Fibroblast of the aortic adventitia (primary cell): ENCODE measurements at places on chromosomes 7 and 10.

- no peak for DNase-seq
These were observed 208.2 kb upstream of the PRKCQ start for GRCh38 chr10:6788231-6788630.

DNA sequence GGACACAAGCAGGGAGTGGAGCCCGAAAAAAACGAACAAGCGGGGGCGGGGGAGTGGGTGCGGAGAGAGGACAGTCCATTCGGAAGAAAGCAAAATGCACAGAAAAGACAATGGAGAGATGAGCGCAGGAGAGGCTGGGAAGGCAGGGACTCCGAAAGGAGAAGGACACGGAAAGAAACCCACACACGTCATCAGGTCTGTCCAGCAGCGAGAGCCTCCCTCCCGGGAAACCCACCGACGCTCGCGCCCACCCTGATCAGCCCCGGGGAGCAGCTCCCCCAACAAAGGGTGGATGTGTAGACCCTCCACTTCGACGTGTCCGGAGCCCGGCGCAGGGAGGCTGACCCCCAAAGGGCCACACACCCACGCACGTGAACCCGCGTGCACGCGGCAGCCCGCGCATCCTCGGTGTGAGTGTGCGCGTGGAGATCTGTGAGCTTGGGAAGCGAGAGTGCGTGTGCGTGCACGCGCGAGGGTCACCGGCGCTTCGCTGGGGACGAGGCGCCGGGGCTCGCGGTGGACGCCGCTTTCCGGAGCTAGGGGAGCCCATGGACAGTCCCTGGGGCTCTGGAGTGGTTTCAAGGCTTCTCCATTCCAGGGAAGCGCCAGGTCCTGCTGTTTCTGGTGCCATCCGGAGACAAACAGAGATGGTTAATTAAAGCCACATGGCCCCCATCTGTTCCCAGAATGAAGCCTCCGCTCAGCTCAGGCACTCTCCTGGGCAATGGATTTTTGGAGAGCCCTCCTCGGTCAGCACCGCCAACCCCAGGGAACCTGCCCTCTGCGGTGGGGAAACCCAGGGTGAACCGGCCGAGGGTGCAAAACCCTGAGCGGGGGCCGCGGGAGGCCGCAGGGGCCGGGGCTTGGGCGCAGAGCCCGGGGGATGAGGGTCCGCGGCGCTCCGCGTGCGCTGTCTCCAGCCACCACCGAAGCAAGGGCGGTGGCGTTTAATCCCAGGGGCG lies 916 bp downstream of the LAMB1 start:
- DNase-seq, result peak; percentile 53

DNA sequence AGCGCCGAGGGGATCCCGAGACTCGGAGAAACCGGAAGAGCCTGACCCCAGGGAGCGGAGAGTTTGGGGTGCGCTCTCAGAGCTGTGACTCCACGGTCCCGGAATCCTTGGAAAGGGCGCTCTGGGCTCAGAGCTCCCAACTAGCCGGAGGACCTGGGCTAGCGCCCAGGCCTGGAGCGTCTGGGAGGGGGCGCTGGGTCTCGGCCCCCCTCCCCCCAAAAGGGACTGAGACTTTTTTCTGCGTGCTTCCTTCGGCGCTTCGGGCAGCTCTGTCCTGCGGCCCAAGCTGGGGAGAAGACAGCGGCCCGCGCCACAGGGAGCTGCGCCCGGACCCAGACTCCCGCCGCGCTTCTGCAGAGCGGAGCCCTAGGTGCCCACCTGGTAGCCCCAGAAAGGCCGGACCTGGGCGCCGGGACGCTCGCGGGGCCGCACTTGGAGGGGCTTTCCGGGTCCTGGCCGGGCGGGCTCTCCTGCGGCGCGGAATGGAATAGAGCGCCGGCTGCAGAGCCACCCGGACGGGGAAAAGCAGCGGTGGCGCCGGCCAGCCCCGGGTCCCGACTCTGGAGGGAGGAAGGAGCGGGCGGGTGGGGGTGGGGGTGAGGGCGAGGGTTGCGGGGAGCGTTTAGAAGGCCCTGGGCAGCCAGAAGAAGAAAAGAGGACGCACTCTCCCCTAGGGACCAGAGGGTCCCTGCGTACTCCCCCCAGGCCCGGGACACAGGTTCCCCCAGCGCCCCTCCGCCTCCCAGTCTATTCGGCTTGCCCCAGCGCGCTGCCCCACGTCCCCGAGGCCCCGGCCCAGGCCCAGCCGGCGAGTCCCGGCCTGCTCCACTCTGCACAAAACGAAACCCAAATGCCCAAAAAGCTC lies 4.7 kb downstream of the ZNF503 start:
- peak; percentile 45 for DNase-seq

DNA sequence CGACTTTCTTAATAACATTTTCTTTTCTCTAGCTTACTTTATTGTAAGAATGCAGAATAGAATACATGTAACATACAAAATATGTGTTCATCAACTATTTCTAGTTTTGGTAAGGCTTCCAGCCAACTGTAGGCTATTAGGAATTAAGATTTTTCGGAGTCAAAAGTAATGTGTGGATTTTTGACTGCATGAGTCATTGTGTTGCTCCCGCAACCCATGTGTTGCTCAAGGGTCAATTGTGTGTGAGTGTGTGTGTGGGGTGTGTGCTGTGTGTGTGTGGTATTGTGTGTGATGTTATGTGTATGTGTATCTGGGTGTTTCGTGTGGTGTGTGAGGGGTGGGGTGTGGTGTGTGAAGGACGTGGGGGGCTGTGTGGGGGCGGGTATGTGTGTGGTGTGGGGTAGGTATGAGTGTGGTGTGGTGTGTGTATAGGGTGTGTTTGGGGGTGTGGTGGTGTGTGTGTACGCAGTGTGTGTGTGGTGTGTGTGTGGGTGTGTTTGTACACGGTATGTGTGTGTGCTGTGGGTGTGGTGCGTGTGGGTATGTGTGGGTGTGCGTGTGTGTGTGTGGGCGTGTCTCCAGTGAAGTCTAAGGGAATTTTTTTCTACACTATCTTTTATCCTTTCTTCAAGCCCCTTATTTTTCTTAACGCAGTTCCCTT lies 60.5 kb downstream of the RSU1 start:
- DNase-seq, result peak; percentile 62

DNA sequence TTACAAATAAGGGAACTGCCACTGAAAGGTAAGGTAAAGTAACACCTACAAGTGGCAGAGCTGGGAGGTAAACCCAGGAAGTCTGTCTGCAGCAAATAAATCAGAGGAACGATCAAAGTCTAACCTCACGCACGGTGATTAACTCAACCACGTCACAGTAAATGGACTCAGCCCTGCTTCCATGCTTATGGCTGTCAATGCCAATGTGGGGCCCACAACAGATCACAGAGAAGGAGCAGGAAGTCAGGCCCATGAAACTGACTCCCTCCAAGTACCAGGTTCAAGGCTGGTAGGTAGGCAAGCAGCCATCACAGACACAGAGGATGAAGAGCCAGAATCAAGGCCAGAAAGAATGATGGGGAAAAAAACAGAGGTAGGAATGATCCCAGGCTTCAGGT lies 38.0 kb upstream of the ACSL5 start:
- DNase-seq, result no peak

DNA sequence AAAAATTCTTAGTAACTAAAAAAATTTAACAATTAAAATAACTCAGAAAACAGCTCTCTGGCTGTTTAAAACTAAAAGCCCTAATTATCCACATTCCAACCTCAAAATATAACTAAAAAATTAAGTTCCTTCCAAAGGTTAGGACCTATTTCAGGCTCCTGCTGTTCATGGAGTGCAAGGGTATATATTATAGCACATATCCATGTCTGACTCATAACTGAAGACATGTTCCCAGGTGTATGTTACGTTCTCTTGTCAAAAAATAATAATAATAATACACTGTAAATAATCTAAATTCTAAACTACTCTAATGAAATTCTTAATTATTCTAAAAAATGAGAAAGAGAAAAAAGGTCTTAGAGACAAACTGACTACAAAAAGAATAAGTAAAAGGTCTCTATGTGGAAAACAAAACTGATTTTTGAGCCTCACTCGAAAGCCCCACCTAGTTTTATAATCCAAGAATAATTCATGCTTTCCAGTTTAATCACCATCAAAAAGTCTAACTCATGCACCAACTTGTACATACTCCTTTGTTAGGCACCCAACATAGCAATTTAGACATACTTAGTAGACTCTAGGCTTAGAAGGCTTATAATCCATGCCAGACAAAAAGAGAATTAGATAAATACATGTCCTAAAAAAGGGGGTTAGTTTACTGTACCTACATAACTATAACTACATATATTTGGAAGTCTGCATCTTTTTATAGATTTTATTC lies 171.4 kb downstream of the KMT2E start:
- peak; percentile 30 for DNase-seq

- DNase-seq, result peak; percentile 90
These were observed 481.2 kb downstream of the KCNMA1 start for GRCh38 chr10:77156406-77156879.

- DNase-seq, result no peak
These were observed 30.6 kb downstream of the LMTK2 start for GRCh38 chr7:98137134-98137825.

- DNase-seq, result no peak
These were observed 30.8 kb downstream of the VAX1 start for GRCh38 chr10:117107238-117107637.

DNA sequence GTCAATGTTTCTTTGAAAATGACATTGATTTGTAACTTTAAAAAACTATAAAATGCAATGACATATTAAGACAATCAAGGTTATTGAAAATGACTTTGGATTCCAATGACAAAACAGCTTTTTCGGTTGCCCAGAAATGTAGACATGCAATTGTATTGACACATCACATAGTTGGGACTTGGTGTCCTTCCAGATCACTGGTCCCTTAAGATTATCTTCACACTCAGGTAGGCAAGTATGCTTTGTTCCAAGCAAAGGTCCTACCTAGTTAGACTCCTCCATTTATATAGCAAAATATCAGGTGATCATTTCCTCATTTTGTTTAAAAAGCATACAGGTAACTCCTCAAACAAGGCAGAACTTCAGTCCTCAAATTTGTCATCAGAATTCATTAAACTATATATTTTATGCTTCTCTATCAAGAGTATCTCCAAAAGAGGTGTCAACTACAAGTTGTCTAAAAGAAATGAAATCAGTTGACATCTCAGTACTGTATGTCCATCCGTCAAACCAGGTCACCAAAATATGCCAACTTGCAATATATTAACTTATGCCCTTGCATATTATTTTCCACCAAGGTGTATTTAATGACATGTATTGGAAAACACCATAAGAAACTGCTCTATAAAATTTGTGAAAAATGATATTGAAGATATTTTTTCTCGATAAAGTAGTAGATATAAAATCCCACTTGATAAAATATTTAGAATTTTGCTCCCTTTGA lies 64.6 kb downstream of the TSPAN12 start:
- DNase-seq, result no peak

DNA sequence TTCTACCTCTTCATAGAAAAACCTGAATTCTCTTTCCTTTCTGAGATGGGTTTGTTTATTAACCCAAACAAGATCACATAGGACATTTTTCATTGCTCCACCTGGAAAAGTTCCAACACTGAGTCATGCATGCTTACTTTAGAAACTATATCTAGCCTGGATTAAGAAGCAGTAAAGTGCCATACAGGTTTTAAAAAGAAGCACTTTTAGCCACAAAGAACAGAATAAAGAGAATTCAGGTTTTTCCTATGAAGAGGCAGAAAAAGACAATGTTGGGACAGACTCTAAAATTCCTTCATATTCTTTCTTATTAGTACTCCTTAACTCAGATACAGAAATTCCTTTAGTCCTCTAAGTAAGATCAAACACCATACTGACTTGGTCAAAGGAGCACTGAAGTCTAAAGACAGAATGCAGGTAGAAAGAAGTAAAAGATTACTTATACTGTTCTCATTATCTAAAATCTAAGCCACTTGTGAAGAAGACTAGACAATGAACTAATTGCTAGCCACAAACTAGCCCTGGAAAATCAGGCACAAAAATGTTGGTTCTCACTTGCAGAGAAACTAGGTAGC lies 241.3 kb downstream of the ANK3 start:
- peak; percentile 91 for DNase-seq
